Nucleus accumbens (tissue), 56 donors: ENCODE measurements at places on chromosomes 12 and 14.

DNA sequence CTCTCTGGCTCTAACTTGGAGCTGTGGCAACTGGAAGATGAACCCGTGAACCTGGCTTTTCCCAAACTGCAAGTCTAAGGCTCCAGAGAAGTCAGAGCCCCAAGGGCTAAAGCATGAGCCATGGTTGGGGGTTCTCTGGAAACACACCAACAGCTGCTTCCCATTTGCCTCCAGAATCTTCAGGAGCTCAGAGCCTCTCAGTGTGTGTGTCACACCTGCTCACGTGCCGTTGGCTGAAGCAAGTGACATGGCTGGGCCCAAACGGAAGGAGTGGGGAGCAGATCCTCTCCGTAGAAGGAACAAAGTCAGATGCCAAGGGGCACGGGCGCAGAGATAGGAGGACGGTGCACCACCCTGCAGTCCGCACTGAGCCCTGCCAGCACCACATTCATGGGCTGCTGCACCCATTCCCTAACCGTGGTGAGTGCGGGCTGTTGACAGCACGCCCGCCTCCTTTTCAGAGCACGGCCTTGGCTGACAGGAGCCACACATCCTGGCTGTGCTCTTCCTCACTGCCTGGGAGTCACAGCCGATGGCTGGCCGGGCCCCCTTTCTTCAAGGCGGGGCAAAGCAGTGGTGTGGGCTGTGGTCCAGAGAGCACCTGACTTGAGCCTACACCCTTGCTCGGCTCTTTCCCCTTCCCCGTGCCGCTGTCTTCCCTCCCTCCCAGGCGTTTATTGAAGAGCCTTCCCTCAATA is 16.6 kb upstream of the TRAF3 start:
- DNase-seq = no peak

- DNase-seq = no peak
These were observed 18.5 kb downstream of the SLC15A5 start for GRCh38 chr12:16258963-16259362.

GRCh38 chr12:131917711-131918306 is 11.3 kb upstream of the PUS1 start:
- no peak for DNase-seq

DNA sequence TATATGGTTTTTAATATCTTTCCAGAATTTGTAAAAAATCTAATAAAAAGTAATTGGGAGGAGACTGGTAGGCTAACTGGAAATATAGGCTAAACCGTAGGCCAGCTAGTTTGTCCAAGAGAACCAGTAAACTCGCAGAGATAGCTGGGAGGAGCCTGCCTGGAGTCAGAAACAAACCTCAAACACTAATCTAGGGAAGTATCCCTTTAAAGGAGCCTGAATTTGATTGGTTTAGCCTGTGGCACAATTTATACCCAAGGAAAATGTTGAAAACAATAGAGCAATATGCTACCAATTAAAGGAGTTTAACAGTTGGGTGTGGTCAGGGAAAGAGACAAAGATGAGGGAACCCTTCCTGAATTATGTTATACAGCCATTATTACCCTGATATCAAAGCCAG is 109.6 kb downstream of the EML5 start:
- DNase-seq = no peak

DNA sequence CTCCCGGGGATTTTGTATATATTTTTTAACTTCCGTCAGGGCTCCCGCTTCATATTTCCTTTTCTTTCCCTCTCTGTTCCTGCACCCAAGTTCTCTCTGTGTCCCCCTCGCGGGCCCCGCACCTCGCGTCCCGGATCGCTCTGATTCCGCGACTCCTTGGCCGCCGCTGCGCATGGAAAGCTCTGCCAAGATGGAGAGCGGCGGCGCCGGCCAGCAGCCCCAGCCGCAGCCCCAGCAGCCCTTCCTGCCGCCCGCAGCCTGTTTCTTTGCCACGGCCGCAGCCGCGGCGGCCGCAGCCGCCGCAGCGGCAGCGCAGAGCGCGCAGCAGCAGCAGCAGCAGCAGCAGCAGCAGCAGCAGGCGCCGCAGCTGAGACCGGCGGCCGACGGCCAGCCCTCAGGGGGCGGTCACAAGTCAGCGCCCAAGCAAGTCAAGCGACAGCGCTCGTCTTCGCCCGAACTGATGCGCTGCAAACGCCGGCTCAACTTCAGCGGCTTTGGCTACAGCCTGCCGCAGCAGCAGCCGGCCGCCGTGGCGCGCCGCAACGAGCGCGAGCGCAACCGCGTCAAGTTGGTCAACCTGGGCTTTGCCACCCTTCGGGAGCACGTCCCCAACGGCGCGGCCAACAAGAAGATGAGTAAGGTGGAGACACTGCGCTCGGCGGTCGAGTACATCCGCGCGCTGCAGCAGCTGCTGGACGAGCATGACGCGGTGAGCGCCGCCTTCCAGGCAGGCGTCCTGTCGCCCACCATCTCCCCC is 777 bp downstream of the ASCL1 start:
- DNase-seq = peak; percentile 48

- DNase-seq = no peak
These were observed 435.8 kb downstream of the NRXN3 start for GRCh38 chr14:78605897-78606500.

GRCh38 chr14:57962325-57963035 is 96.6 kb upstream of the SLC35F4 start:
- no peak for DNase-seq

DNA sequence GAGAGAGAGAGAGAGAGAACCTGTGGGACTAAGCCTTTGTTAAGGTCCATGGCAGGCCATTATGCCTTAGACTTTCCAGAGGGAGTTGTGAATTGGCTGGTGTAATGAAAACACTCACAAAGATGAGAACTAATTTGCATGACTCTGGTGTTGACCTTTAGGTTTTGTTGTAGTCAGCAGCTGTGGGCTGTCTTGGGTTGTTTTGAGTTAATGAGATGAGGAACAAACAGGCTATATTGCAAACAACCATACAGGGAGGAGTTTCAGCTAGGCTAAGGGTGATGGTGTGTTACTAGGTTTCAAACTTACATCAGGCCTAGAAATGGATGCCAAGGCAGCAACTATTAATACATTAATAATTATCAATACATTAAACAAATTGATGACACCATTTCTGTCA is 26.3 kb downstream of the ATXN7L3B start:
- no peak for DNase-seq

- DNase-seq = no peak
These were observed 13.2 kb downstream of the SLC2A14 start for GRCh38 chr12:7859552-7859951.

DNA sequence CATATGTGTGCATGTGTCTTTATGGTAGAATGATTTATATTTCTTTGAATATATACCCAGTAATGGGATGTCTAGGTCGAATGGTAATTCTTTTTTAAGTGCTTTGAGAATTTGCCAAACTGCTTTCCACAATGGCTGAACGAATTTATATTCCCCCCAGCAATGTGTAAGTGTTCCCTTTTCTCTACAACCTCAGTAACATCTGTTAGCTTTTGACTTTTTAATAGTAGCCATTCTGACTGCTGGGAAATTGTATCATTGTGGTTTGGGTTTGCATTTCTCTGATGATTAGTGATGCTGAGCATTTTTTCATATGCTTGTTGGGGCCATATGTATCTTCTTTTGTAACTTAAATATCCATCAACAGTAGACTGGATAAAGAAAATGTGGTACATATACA is 9.4 kb downstream of the OR6C68 start:
- no peak for DNase-seq

GRCh38 chr12:86331457-86331856 is 75.3 kb upstream of the MGAT4C start:
- DNase-seq = no peak

DNA sequence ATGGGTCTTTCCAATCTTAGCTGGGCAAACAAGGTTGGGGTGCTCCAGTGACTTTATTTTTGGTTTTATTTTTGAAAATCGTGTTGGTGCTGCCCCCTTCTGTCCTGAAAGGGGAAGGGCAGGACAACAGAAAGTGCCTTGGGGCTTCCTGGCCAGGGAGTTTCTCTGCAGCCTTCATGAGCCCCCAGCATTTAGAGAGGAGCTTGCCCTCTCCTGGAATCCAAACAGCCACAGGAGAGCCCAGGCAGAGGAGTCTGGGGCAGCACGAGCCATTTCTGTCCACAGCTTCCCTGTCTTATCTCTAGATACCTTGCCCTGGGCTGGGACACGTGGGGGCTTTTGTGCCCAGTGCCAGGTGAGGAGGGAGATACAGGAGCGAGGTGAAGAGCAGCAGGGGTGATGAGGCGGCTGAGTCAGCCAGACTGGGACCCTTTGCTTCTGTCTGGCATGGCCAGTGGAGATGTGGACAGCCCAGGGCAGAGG is 4.4 kb upstream of the C1RL start:
- no peak for DNase-seq

- no peak for DNase-seq
These were observed 6.2 kb upstream of the SLC15A4 start for GRCh38 chr12:128829861-128830504.

- DNase-seq = no peak
These were observed 1319.1 kb downstream of the TMEM121 start for GRCh38 chr14:106845286-106846087.

DNA sequence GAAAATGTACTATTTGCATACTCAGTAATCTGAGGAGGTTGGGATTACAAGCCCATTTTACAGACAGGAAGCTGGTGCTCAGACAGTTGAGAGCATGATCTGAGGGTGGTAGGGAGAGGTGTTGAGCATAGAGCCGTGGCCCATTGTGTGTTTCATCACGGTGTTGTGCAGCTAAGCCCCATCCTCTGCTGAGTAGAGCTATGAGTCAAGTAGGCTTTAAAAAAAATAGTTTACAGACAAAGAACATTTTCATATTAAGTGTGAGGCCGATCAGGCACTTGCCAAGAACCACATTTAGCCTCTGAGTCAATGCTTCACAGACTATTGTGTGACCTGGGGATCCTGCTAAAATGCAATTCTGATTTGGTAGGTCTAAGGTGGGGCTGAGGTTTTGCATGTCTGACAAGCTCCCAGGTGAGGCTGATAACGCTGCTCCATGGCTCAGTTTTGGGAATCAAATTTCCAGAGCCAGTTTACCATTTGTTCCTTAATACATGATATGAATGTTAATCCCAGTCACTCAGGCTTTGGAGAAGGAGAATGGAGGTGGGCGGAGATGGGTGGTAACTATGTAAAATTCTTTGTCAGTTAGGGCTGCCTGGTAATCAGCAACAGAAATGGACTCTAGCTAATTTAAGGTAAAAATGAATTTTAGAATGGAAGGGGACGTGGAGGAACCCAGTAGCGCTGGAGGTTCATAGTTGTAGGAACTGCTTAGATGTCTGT is 22.2 kb downstream of the ZNF664 start:
- DNase-seq = no peak

- DNase-seq = no peak
These were observed 9.1 kb downstream of the GATC start for GRCh38 chr12:120455302-120455701.

DNA sequence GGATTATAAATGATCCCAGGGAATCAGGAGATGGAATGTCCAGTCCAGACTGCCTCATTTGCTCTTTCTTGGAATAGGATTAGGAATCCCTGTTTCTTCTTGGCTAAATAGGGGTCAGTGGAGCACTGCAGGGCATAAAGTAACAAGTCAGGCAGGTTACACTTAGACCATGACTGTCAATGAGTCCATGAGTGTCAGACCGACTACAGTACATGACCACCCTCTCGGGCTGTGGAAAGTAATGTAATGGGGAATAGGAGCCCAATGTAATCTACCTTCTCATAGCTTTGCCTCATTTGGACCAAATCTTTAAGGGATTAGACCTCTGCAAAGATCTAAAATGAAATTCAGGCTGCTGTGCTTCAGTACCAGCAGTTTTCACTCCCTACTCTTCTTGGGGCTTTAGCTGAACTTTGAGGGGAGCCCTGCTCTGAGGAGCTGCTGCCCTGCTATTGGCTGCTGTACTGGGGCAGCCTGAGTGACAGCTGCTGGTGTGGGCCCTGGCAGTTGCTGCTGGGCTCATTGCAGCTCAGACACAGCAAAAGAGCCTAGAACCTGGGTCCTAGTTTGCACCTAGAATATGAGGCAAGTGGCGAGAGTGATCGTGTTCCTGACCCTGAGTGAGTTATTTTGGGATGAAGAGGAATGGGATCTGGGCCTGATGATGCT is 62.2 kb upstream of the OR4E1 start:
- no peak for DNase-seq

GRCh38 chr12:74671421-74671820 is 133.8 kb downstream of the ATXN7L3B start:
- no peak for DNase-seq

DNA sequence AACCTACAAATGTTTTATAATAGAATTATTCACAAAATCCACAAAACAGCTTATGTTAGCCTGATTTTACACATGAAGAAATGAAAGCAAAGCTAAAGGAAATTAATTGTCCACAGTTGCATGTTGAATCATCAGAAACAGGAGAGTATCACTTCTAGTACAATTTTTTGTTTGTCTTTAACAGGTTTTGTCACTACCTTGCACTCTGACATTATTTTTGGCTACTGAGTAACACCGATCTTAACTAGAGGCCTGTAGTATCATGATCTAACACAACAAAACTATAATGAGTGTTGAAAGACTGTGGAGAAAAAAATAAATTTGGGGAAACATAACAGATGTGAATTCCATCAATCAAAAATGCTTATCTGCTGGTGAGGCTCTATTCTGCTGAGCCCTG is 60.1 kb downstream of the TAOK3 start:
- no peak for DNase-seq

- no peak for DNase-seq
These were observed 68.5 kb downstream of the RASSF3 start for GRCh38 chr12:64678835-64679234.

- DNase-seq = no peak
These were observed 8.6 kb downstream of the PLEKHH1 start for GRCh38 chr14:67541448-67542387.

DNA sequence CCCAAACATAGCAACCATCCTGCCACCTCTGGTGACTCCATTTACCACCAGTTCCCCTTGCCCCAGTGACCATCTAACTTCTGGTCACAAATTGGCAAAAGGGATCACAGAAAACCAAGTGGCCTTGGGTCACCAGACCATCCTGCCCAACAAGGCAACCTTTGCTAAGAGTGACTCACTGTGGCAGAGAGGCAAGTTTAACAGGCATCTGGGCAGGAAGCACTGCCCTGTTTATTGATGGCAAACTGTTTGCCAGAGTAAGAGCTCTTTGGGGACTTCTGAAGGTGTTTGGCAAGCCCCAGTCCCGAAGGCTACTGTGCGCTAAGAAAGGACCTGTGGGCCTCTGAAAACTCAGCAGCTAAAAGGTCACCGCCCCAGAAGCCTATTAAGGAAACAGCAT is 28.2 kb upstream of the TMEM233 start:
- DNase-seq = no peak
